ENCODE measurements at places on chromosomes 1 and 21.

- DNase-seq, result peak; percentile 22
Measured at GRCh38 chr1:56258371-56258770, 321.0 kb downstream of the PLPP3 start.

- no peak for DNase-seq
Measured at GRCh38 chr1:1001057-1001783, 1.3 kb upstream of the HES4 start.

DNA sequence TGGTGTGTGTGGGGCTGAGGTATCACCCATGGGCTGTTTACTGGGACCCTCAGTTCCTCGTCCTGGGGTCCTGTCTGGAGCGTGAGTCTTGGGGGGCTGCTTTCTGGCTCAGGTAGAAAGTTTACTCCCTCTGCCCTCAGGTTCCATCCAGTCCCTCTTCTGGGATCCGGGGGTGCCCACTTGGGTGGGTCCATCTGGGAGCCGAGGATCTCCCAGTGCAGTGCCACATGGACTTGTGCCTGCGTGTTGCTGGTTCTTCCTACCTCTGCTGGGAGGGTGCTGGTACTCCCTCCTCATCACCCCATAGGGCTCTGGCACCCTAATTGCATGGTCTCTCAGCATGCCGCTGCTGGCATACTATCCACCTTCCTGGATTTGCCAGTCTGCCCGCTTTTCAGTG, 14.0 kb downstream of the SNAP47 start:
- no peak for DNase-seq

- DNase-seq, result no peak
Measured at GRCh38 chr1:68907491-68907890, 410.6 kb upstream of the DEPDC1 start.

- DNase-seq, result no peak
Measured at GRCh38 chr1:216944864-216945510, 221.8 kb upstream of the ESRRG start.

GRCh38 chr1:61776091-61776490, 33.8 kb downstream of the PATJ start:
- no peak for DNase-seq

DNA sequence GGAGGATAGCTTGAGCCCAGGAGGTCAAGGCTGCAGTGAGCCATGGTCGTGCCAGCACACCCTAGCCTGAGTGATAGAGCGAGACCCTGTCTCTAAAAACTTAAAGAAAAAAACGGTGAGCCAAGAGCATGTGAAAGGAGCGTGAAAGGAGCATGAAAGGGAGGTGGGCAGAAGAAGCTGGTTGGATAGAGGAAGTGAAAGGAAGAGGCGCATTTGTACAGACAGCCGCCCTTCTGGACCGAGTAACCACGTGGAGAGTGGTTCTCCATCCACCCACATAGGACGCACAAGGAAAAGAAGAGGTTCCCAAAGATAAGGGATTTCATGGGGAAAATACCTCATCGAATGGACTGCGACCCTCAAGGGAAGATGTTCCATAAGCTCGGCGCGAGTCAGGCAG, 60.4 kb upstream of the IFNAR2 start:
- DNase-seq, result no peak

DNA sequence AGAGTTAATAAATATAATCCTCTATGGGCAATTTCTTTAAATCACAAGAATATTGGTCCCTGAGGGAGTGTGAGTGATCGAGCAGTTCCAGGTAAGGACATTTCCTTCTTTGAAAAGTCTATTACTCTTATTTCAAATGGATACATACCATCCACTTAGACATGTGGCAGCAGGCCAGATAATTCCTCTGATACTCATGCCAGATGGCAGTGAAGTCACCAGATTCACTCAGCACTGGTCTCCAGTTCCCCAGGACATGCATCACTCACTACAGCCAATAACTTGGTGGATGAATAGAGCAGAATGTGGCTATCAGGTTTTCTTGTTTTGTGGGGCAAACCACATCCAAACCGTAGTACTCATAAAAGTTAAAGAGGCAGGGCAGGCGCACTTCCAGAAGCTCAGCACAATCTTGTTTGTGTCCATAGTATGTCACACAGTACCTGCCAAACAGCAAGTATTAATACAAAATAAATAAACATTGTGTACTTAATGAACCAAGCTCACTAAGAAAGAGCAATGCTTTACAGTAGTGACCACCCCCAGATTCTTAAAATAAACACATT, 74.2 kb upstream of the CD53 start:
- DNase-seq, result peak; percentile 42

- DNase-seq, result no peak
Measured at GRCh38 chr1:233868461-233868860, 36.0 kb upstream of the SLC35F3 start.

- DNase-seq, result no peak
Measured at GRCh38 chr1:200153277-200154055, 126.0 kb downstream of the NR5A2 start.

DNA sequence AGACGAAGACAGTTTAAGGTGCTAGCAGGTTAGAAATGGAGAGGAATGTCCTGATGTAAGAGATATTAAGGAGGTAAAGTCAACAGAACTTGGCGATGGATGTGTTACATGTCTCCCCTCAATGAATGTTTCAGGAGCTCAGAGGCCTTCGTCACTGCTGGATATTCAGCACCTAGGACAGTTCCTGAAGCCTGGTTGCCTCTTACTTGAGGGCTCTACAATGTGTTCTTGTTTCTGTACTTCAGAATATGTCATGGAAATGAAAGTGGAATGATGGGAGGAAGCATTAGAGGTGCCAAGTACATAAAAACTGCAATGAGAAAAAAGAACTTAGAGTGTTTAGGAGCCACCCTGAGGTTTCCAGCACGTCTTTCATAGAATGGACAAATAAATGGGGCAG, 17.7 kb downstream of the TNR start:
- no peak for DNase-seq

- DNase-seq, result no peak
Measured at GRCh38 chr1:21893046-21893805, 43.9 kb downstream of the HSPG2 start.

DNA sequence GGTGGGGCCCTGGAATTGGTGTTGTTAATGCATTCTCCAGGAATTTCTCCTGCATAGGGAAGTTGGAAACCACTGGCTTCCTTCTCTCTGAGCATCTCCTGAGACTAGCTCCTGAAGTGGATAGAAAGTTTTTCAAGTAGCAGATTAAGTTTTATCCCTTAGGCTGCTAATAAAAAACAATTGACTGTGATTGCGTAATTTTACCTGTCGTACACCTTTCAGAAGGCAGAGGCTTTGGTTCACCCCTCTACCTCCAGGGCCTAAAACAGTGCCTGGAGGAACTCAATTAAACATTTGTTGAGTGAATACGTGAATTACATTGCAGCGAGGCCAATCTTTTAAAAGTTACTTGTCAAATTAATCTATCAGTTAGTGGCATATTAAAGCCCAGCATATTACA, 3.4 kb downstream of the ITSN1 start:
- no peak for DNase-seq

DNA sequence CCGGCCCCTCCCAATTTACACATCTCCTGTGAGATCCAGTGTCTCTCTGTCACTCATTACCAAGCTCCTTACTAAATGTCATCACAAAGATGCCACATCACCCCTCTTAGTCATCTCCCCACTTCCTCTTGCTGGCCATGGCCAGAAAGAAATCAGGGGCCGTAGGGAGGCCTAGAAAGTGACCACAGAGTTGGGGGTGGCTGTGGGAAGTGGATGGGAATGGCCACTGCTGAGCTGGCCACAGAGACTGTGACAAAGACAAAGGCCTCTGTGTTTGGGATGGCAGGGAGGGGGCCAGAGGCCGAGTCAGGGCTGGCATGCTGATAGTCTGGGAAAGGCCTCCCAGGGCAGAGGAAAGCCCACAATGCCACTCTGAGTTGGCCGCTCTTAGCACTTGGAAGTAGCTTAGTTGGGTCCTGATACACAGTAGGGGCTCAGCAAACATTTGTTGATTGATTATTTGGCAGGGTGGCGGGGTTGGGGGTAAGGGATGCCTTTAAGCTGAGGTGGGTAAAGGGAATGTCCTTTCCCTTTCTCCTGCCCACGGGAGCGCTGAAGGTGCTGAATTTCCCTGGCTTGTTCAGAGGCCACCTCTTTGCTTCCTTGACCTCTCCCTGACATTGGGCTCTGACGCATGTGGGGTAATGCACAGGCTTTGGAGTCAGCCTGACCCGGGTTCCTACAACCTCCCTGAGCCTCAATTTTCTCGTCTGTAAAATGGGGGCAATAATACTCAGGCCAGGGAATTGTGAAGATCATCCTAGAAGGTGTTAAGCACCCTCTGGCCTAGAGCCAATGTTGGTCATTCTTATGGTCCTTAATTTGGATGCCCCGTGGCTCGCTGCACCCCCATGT, 13.2 kb downstream of the NAV1 start:
- no peak for DNase-seq

- no peak for DNase-seq
Measured at GRCh38 chr1:15684468-15685291, 560 bp downstream of the PLEKHM2 start.

GRCh38 chr1:216723274-216723780, at the start of gene ESRRG:
Gene ESRRG (minus strand): TSS chr1:216723429. CDS start chr1:216723299, 130 bp downstream.
- DNase-seq, result no peak

GRCh38 chr1:101109791-101110190, 84.2 kb upstream of the DPH5 start:
- no peak for DNase-seq

- DNase-seq, result no peak
Measured at GRCh38 chr21:31952828-31953227, 80.0 kb downstream of the HUNK start.

Data from DMS79 (cell line).